ENCODE measurements at places on chromosomes 4 and X. TPM values are rescaled to one million over a fixed set of nuclear protein-coding genes. Genes with fewer than 3 reads are reported as not detected.

DNA sequence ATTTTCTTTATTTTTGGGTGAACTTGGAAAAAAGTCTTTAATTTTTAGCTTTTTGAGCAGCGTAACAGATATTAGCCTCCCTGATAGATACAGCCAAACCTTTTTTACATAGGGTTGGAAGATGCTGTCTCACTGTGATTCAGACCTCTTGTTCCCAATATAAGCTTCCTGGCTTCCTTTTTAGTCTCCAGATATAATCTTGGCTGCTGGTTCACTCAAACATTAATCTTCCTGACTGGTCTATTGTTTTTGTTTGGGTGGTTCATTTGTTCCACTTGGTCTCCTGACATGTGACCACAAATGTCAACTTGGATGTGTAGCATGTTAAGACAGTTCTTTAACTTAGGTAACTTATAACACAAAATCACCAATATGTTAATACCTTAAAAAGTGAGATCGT lies 23.0 kb downstream of the RPA4 start:
- no peak for DNase-seq

- DNase-seq, result no peak
Observed at GRCh38 chr4:113077575-113077974, 28.1 kb downstream of the ANK2 start.

DNA sequence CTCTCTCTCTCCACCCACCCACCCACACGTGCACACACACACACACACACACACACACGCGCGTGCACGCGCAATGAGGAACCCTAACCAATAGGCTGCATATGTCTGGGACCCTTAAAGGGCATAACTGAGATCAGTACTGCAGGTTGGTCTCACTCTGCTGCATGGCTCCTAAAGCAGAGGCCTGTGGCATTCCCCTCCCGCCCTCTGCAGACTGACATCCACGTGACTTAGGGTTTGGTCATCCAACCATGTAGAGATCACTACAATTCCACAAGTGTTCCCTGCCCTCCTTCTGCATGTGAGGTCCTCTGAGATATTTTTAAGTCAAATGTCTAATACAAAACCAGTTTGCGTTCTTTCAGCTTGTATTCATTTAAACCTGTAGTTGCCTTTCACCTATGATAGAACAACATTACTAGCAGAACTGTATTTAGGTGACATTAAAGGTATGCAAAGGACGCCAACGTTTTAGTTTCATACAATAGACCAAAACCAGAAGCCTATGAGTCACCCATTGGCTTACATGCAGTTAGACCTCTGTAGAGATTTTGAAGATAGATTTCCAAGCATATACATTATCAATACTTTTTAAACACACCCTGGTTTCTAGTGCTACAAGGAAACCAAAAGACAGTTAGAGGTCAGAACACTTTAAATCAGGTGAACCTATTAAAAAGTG lies 10.1 kb downstream of the XAGE5 start:
- no peak for DNase-seq

DNA sequence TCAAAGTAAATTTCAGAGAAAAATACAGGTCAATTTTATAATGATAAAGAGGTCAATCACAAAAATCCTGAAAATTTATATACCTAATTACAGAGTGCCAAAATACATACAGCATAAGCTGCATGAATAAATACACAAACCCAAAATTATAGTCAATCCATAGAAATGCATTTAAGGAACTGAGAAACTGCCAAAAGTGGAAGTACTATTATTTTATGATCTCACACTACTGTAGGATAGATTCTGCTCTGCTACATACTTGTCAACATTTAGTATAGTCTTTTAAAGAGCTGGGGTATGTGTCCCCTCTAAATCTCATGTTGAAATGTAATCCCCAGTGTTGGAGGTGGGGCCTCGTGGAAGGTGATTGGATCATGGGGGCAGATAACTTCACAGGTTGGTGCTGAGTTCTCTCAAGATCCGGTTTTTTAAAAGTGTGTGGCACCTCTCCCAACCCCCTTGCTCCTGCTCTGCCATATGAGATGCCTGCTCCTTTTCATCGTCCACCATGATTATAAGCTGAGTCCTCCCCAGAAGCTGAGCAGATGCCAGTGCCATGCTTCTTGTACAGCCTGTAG lies 31.8 kb downstream of the CHIC2 start:
- DNase-seq, result no peak

- DNase-seq, result no peak
Observed at GRCh38 chr4:151967074-151967473, 206.3 kb upstream of the GATB start.

DNA sequence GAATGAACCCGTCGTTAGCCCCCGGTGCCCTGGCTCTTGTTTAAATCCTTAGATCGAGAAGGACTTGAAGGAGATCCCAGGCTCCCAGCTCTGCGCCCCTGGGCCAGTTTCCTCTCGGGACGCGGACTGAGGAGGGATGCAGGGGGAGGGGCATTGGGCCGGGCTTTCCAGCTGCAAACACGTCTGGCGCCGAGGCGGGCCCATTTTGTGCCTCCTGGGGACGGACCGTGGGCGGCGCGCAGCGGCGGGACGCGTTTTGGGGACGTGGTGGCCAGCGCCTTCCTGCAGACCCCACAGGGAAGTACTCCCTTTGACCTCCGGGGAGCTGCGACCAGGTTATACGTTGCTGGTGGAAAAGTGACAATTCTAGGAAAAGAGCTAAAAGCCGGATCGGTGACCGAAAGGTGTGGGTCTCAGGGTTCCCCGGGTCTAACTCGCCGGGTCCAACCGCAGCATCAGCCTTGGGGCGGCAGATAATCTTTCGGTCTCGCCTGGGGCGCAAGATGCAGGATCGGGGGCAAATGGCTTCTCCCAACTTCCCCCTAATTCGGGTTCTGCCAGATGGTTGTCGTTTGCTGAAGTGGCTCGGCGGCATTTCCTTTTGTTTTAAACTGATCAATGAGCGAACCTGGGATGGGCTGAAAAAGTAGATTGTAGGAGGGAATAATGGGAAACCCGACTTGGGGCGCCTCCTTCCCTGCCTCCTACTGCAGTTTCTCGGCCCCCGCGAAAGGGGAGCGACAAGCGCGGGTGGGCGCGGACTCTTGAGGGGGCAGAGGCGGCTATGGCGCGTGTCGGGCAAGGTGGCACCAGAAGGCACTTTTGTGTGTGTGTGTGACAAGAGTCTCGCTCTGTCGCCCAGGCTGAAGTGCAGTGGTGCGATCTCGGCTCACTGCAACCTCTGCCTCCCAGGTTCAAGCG lies 2.9 kb downstream of the PDGFRA start:
- peak; percentile 81 for DNase-seq

DNA sequence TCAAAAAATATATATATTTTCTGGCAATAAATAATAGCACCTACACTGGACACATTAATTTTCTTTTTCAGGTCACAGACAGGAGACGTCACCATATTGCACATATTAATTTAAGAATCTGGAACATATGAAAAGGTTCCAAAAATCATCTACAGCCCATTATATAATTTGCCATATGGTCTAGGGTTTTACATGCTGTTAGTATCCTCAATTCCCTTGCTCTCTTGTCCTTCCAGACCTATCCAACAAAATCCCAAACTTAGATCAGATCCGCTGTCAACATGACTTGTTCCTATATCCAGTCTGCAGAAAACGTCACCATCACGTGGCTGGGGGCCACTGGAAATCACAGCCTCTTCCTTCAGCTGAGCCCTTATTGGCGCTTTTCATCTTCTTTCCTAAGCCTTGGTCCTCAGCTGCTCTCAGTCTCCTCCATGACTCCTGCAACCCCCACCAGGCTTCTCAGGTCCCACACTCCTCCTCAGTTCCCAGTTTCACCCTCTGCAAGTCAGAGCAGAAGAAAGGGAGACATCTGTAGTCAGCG lies 192.0 kb upstream of the GATB start:
- DNase-seq, result no peak

- DNase-seq, result no peak
Observed at GRCh38 chr4:42643685-42644084, 13.2 kb downstream of the ATP8A1 start.

- no peak for DNase-seq
Observed at GRCh38 chr4:19187691-19188090, 1064.0 kb upstream of the SLIT2 start.

The SMPX gene
- 569 TPM for total RNA-seq

The NAP1L2 gene
- total RNA-seq, result 5.4 TPM

The CXCL6 gene
- total RNA-seq, result not detected
